ENCODE measurements at places on chromosomes 2 and 18.

DNA sequence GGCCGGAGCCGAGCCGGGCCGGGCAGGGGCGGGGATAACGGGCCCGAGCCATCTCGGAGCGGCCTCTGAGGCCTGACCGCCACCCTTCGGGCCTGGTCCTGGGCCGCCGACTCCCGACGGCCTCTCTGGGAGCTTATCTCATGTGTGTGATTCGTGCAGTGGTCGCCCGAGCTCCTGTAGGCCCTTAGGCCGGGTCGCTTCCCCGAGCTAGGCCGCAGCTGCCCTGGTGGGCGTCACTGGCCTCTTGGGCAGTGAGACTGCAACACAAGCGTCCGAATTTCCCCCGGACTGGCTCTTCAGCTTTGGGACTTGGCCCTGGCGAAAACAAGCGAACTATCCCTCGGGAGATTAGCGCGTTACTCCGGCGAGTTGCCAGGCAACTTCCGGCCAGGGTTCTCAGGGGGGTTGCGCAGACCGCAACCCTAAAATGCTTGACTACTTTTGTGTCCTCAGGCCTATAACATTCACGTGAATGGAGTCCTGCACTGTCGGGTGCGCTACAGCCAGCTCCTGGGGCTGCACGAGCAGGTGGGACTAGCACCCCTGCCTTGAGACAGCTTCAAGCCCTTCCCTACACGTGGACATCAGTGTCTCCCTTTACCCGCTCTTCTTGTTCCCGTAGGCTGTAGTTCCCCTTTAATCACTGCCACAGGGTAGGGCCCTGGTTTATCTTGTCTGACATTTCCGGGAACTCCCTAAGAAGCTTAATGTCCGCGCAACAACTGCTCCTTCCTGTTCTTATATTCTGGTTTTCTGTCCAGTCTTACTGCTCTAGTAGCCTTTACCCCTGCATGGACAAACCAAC, 602 bp downstream of the SNX17 start:
- peak; percentile 18 for DNase-seq

- DNase-seq = no peak
Measured at GRCh38 chr2:11562476-11562875, 28.6 kb downstream of the GREB1 start.

DNA sequence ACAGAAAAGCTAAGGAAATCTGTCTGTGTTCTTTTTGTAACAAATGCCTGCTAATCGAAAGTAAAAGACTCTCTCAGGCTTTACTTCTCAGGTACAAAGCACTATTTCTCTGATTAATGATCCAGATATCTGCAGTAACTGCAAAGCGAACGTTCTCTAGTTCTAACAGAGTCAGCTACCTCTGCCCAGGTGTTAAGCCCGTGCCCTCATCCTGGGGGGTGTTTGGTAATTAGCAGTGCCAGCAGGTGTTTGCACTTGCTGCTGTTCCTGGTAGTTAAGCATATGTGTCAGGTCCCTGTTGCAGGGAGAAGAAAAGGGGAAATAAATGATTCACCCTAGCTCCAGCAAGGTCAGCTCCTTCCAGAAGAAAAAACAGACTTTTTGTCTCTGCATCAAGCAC, 58.8 kb upstream of the CRIM1 start:
- DNase-seq = no peak

- peak; percentile 32 for DNase-seq
Measured at GRCh38 chr18:54284981-54285785, 15.9 kb downstream of the POLI start.

- no peak for DNase-seq
Measured at GRCh38 chr2:128347701-128348539, 29.3 kb upstream of the HS6ST1 start.

DNA sequence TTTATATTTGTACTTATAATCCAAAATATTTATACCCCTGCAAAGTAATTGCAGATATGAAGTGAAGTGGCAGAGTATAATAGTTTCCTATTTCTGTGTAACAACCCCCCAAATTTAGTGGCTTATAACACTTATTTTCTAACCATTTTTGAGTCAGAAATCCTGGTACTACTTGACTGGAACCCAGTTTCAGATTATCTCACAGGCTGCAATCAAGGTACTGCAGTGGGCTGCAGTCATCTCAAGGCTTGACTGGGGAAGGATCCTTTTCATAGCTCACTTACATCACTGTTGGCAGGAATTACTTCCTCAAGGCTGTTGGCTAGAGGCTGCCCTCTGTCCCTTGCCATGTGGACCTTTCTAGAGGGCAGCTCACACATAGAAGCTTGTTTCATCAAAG, 558.2 kb upstream of the PKDCC start:
- no peak for DNase-seq

- DNase-seq = no peak
Measured at GRCh38 chr18:46050268-46050667, 21.8 kb downstream of the PSTPIP2 start.

GRCh38 chr18:8081872-8082553, 514.9 kb downstream of the PTPRM start:
- DNase-seq = no peak

DNA sequence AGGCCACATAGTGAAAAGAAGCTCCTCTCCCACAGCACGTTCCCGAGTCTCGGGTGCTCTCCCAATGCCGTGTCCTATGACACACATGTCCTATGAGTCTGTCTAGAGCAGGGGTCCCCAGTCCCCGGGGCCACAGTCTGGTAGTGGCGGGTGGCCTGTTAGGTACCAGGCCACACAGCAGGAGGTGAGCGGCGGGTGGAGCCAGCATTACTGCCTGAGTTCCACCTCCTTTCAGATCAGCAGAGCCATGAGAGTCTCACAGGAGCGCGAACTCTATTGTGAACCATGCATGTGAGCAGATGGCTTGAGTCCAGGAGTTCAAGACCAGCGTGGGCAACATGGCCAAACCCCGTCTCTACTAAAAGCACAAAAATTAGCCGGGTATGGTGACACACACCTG, 112.6 kb downstream of the ZBTB7C start:
- DNase-seq = no peak

DNA sequence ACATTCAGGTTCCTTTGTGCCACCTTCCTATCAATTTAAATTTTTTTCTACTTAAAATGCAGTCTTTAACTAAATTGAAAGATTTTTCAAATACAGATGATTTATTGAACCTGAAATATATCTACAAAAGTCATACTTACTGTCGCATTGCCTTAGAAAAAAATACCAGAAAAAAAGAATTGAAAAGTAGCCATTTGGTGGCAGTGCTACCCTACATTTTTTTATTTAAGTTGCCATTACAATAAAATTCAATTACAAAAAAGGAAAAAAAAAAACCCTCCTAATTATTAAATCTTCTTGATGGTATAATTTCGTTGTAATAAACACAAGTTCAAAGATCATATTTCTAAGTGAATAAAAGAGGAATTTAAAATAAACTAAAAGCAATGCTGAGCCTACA, 43.4 kb downstream of the DSC3 start:
- no peak for DNase-seq

- no peak for DNase-seq
Measured at GRCh38 chr2:100376836-100377235, 40.6 kb downstream of the CHST10 start.

DNA sequence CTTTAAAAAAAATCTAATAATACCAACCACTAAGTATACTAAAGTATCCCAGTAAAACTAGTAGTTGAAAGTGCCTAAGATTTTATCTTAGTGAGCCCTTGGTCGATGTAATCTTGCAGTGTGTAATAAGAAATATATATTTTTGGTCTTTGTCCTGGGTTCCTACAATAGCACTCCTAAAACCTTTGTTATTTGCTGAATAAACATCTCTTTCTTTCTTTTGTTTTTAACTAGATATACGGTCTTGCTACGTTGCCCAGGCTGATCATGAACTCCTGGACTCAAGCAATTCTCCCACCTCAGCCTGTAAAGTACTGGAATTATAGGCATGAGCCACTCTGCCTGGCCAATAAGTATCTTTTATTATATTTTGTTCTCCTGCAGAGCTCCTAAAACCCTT, 2.4 kb upstream of the TP53I3 start:
- DNase-seq = no peak

DNA sequence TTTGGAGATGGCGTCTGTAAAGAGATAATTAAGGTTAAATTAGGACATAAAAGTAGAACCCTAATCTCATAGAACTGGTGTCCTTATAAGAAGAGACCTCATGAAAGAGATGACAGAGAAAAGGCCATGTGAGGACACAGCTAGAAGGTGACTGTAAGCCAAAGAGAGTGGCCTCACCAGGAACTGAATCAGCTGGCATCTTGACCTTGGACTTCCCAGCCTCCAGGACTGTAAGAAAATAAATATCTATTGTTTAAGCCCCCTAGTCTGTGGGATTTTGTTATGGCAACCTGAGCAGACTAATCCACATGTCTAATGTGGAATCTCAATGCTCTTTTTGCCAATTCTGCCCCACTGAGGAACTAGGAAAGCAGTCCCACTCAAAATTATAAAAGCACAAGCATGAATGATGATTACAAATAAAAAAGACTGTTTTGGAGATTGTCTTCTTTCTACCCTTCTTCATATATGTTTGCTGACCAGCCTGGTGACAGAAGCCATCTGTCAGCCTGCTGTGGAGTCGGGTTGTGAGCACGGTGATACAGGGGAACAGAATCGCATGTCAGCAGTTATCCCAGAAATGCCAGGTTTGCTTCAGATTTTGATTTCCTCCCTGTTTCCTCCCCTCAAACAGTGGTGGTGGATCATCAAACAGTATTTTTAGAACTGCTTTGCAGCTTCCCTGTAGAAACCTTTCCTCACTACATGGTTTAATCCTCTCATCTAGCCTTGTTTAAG, 54.2 kb downstream of the INPP4A start:
- DNase-seq = no peak

GRCh38 chr18:79585395-79586370, 93.9 kb upstream of the CTDP1 start:
- DNase-seq = no peak

- DNase-seq = no peak
Measured at GRCh38 chr2:241237047-241237446, 48.6 kb downstream of the ANO7 start.

GRCh38 chr2:34815052-34815741, 1216.1 kb upstream of the FAM98A start:
- no peak for DNase-seq

- no peak for DNase-seq
Measured at GRCh38 chr2:123606631-123607030, 418.5 kb upstream of the CNTNAP5 start.

DNA sequence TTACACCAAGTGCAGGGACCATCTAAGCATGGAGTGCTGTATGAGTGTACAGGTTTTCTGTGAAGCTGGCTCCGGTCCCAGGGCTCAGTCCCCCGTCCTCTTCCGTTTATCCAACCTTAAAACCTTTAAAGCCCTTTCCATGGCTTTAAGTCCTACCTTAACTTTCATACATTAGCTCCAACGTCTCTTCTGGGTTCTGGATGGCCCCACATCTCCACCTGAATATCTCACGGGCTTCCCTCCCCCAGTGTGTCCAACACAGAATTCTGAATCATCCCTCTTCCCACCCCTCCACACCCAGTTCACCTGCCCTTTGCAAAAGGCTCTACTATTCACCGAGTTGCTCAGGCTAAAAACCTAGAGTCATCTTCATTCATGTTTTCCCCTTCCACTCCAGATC, 12.8 kb downstream of the ARHGAP25 start:
- no peak for DNase-seq

GRCh38 chr2:168685600-168686451, 116.6 kb upstream of the NOSTRIN start:
- DNase-seq = no peak

GRCh38 chr18:8386669-8387380, 222.4 kb upstream of the RAB12 start:
- no peak for DNase-seq

DNA sequence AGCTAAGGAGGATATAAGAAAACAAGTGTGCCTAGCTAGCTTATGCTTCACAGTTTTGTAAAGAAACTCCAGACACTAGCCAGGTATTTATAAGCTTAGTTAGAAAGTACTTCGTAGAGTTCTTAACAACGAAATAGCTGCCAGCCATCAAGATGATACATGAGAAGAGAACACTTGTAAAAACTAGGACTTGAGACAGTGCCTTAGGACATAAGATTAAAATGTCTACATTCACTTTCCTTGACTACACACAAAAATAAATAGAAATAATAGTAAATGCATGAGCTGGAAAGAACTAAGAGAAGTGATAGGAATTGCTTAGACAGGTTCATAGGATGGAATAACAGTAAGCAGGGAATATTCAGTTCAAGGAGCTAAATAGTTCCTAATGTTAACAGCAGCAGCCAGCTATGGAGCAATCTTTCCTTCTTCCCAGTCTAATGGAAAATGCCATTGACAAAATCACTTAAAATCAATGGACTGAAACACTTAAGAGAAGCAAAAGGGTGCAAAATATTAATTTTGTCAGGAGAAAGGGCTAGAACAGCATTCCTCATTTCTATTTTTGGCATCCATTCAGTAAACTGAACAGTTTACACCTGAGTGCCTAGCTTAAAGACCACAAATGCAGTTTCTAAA, 186.6 kb downstream of the PDE11A start:
- no peak for DNase-seq

DNA sequence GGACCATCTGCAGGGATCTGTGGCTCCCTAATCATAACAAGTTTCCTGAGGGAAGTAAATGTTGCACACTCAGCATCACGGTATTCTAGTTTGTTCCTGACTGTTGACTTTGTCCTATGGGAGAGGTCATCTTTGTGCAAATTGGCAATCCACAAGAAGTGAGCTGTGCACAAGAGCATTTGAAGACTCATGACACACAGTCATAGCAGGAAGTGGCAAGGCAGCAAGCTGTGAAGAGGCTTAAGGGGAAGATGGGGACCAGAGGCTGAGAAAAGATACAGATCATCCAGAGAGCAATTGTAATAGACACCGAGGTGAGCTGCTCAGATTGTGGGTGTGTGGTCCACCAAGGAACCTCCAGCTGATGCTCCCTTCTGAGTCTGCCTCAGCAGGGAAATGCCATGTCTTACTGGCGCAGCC, 2.7 kb downstream of the TNP1 start:
- no peak for DNase-seq

GRCh38 chr2:148305476-148305875, 284.6 kb downstream of the MBD5 start:
- no peak for DNase-seq

- no peak for DNase-seq
Measured at GRCh38 chr2:67304300-67304890, 92.7 kb upstream of the ETAA1 start.

DNA sequence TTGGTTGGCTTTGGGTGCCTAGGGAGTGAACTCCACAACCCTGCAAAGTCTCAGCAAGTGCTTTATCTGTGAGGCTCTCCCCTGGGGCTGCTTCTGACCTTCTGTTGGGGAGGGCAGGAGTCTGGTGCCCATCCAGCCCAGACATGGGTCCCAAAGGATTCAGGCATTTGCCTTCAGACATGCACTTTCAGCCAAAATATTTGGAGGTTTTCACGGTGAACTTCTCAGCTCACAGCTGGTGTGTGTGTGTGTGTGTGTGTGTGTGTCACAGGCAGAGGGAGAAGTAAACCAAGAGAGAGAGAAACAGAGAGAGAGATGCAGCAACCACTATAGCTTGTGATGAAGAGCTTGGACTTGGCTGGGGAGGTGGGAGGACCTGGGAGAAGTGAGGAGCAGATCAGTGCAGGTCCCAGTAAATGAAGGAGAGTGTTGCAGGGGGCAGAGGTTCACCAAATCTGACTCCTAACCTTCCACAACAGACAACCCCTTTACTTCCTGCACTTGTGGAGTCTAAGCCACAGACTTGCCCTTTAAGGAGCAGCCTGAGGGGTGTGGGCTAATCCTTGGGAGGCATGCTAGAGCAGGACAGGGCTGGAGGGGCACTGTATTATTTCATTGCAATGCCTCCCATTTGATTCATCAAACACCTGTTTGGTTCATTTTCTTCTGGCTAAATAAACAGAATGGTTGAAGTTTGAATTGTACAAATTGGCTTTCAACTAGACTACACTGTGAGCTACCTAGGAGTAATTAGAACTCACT, 14.1 kb downstream of the SLC9A4 start:
- DNase-seq = no peak
